Activated CD4-positive, alpha-beta T cell treated with anti-CD3 and anti-CD28 coated beads for 4 hours (primary cell): ENCODE measurements at places on chromosomes 11 and 22.

GRCh38 chr11:123474994-123475393, 44.9 kb downstream of the GRAMD1B start:
- DNase-seq, result no peak

GRCh38 chr11:46240861-46241260, 36.6 kb upstream of the CREB3L1 start:
- no peak for DNase-seq

- no peak for DNase-seq
Measured at GRCh38 chr22:47567126-47568090, 805.0 kb downstream of the TBC1D22A start.

GRCh38 chr11:113059548-113059947, 98.3 kb downstream of the NCAM1 start:
- DNase-seq, result no peak

DNA sequence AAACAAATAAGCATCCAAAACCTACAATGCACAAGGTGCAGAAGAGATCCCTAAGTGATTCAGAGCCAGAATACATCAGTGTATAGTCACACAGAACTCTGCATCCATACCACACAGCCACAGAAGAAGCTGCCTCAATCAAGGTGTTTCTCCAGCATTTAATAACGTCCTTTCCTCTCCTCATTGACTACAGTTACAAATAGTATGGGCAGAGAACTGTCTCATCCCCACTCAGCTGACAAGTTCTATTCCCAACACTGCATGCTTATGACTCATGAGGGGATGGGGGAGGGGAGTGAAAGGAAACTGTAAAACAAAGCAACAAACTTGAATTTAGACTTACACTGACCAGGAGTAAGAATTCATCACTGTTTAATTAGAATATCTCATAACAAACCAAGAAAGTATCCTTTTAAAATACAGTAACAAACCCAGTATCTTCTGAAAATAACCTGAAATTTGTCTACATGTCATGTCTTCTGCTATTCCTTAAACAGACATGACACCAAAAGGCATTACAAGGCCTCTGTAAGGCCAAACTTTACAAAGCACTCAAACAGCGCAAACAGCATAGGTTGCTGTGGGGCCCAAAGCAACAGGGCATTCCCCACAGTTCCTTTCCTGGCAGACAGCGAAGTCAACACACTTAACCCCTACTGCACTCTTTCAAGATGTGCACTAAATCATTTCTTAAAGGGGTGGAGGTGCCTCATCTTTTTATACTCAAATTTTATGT, 29.3 kb downstream of the CELF1 start:
- DNase-seq, result peak; percentile 32

DNA sequence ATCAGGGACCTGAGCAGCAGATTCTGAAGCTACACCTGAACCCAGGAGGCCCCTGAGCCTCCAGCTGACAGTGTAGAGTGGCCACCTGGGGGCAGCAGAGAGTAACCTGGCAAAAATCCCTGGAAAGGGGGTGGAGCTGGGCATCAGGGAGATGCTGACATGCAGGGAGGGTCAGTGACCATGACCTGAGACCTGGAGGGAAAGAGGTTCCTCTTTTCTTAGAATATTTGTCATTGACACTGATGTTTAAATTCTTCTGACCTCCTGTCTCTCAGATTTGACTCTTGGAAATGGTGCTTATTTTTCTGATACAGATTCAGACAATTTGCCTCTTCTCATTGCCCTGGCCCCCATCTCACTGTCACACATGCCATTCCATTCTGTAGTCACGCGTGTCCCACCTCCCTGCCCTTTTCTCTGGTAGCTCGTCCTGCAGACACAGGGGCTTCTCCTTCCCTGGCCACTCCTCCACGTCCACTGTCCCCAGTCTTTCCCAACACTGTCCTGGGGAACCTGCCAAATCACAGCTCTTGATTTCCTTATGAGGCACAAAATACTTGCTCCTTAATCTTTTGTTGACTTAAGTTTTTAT, 117.2 kb upstream of the IGLL5 start:
- peak; percentile 42 for DNase-seq

GRCh38 chr11:77171885-77172665, 44.0 kb downstream of the MYO7A start:
- no peak for DNase-seq

DNA sequence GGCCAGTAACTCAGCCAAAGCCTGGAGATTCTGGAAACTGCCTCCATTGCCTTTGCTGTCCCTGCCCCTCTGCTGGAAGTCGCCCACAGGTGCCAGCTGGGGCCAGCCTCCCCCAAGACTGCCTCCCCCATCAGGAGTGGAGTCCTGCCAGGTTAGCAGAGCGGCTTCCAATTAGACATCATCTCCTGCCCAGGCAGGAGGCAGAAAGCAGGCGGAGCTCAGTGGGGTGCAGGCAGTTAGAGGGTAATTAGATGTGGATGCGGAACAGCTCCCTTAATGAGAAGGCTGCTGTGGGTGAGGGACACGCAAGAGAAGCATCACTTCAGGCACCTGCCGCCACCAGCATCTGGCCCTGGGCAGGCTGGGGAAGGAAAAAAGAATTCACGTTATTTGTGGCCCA, 90.9 kb upstream of the TP53I11 start:
- DNase-seq, result no peak

DNA sequence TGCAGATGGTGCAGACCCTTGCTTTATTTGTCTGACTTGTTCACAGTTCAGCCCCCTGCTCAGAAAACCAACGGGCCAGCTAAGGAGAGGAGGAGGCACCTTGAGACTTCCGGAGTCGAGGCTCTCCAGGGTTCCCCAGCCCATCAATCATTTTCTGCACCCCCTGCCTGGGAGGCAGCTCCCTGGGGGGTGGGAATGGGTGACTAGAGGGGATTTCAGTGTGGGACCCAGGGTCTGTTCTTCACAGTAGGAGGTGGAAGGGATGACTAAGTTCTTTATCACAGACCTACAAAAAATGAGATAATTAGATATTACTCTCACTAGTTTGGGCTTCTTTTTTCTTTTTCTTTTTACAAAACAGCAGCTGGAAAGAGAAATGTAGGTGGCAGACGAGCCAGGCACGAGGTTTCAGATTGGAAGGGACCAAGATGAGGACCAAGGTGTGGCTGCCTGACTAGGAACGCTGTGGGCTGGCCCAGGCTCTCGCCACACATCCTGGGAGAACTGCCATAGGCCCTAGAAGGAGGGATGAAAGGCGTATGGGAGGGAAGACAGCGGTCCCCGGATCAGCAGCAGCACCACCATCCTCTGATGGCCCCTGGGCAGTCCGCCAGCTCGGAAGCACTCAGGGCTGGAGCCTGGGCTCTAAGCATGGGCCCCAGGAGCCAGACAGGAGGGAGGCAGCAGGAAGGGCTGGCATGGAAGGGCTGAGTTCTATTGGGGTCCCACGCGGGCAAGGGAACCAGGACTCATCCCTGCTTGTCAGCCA, 14.2 kb downstream of the TXN2 start:
- DNase-seq, result no peak
